Lower lobe of right lung (tissue), 2 donors: ENCODE measurements at places on chromosomes 3 and 15. TPM values are rescaled to one million over a fixed set of nuclear protein-coding genes. Genes with fewer than 3 reads are reported as not detected.

Gene FGF7
- total RNA-seq: 24.2 TPM

Gene EPHA3
- 1.4 TPM for total RNA-seq

Gene CCR8
- total RNA-seq: not detected

Gene C3orf20
- total RNA-seq: not detected

Gene DUOXA2
- not detected for total RNA-seq

Gene KBTBD13
- not detected for total RNA-seq

DNA sequence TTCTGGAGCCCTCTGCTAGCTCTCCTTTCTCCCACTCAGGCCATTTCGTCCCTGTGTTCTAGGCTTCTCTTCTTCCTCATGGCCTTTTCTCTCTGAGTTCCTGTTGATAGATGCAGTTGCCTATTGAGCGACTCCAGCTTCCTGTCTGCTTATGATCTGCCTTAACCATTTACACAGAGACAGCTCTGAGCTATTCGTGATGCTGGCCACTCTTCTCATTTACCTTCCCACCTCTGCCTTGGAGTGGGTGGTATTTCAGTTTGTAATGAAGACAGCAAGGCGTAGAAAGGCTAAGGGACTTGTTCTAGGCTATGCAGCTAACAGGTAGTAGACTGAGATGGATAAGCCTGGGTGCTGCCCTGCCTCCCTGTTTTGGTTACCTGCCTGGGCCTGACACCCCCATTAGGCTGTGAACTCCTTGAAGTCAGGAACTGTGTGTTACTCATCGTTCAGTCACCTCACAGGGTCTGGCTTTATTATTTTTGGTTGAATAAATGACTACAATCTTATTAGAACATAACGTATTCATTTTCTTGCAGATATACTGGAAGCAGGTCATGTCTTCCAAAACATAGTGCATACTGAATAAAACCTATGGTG, 12.6 kb upstream of the ZBTB47 start:
- DNase-seq: no peak

- DNase-seq: no peak
Measured at GRCh38 chr3:15345066-15345607, 12.8 kb upstream of the SH3BP5 start.

- DNase-seq: peak; percentile 69
Measured at GRCh38 chr15:49215768-49216739, 46.0 kb downstream of the GALK2 start.
